ENCODE measurements at places on chromosomes 1 and 21. TPM values are rescaled to one million over a fixed set of nuclear protein-coding genes. Genes with fewer than 3 reads are reported as not detected.

- no peaks in the 10 kb centered on the region for H3K27me3 ChIP-seq
- H3K27ac ChIP-seq: peak overlapping the region; percentile 37
Measured at GRCh38 chr1:206503591-206504362, 3.6 kb upstream of the RASSF5 start.

DNA sequence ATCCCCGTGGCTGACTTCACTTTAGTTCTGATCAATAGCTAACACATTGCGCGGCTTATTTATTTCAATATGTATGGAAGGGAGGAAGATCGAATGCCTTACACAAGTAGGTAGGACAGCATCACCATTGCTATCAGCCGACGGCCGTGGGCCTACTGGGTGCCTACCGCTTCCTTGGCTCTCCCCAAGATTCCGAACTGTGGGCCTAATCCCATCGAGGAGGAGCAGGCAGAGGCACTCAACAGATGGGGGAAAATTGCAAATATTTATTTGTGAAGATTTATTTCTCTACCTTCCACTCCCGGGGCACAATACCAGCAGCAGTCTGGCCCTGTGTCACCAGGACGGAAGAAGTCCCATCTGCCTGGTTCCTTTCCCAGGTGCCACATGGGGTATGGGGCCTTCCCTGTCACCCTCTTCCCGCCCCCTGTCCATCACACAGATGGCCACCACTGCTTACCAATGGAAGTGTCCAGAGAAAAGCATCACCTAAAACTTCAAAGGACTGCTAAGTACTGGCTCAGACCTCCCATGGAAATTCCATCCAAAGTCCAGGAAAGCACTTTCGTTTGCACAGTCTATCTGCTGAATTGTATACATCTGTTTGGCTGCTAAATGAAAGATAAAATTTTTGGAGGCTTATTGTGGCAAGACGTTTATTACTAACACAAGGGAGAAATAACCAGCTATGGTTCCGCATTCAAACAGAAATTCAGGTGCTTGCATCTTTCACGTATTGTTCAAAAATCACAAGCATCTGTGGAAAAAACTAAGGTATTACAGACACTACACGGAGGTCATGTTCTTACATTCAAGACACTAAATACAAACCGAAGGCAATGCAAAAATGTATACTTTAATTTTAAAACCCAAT is 11.8 kb downstream of the AGT start:
- H3K4me3 ChIP-seq: no peak overlapping the region
- H3K36me3 ChIP-seq: no peaks in the 10 kb centered on the region
- no peaks in the 10 kb centered on the region for H3K27me3 ChIP-seq
- DNase-seq: no peak
- no peak overlapping the region for H3K27ac ChIP-seq

GRCh38 chr1:58714544-58714943 is 14.7 kb upstream of the MYSM1 start:
- H3K4me1 ChIP-seq: no peaks in the 10 kb centered on the region
- H3K27ac ChIP-seq: no peak overlapping the region
- DNase-seq: no peak
- H3K27me3 ChIP-seq: no peaks in the 10 kb centered on the region
- no peak overlapping the region for H3K4me3 ChIP-seq

DNA sequence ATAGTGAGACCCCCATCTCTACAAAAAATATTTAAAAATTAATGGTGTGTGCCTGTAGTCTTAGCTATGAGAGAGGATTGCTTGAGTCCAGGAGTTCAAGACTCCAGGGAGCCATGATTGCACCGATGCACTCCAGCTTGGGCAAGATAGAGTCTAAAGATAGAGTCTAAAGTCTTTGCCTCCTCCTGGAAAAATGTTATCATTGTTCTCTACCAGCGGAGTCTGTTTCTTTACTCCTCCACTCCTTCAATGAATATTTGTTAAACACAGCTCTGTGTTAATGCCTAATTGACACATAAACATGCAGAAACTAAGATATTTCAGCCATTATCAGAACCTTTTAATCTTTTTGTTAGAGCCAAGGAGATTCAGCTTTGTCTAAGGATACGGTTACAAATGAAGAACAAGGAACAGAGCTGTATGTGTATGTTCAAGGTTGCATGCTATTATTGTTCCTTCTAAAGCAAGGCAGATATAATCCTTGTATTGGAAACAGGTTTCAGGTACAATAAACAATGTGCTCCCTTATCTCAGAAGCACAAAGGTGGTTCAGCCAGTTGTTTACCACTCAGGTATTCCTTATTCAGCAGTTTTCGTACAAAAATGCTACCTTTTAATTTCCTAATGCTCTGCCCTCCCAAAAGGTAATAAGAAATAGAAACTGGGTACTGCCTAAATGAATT is 15.4 kb downstream of the OVAAL start:
- no peak for DNase-seq
- no peaks in the 10 kb centered on the region for H3K4me1 ChIP-seq
- no peaks in the 10 kb centered on the region for H3K27me3 ChIP-seq
- no peaks in the 10 kb centered on the region for H3K36me3 ChIP-seq
- H3K27ac ChIP-seq: no peak overlapping the region

DNA sequence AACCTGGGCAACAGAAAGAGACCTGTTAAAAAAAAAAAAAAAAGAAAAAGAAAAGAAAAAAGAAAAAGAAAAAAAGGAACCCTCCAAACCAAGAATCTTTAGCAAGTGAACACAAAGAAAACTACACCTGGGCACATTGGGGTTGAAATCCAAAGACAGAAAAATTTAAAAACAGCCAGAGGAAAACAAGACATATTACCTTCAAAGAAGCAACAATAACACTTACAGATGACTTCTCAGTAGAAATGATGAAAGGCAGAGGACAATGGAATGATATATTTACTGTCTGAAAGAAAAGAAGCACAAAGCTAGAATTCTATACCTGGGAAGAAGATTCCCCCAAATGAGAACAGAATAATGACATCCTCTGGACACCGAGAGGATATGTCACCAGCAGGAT is 2.7 kb upstream of the KRTAP10-1 start:
- H3K4me1 ChIP-seq: no peaks in the 10 kb centered on the region
- H3K27ac ChIP-seq: no peak overlapping the region
- H3K27me3 ChIP-seq: no peaks in the 10 kb centered on the region
- DNase-seq: no peak
- no peak overlapping the region for H3K4me3 ChIP-seq

GRCh38 chr1:234381699-234382555 is 8.7 kb downstream of the COA6 start:
- no peaks in the 10 kb centered on the region for H3K4me1 ChIP-seq
- no peak overlapping the region for H3K4me3 ChIP-seq
- H3K36me3 ChIP-seq: peaks cover 35% of the 10 kb centered on the region
- no peak for DNase-seq
- H3K27me3 ChIP-seq: no peaks in the 10 kb centered on the region
- H3K27ac ChIP-seq: no peak overlapping the region

DNA sequence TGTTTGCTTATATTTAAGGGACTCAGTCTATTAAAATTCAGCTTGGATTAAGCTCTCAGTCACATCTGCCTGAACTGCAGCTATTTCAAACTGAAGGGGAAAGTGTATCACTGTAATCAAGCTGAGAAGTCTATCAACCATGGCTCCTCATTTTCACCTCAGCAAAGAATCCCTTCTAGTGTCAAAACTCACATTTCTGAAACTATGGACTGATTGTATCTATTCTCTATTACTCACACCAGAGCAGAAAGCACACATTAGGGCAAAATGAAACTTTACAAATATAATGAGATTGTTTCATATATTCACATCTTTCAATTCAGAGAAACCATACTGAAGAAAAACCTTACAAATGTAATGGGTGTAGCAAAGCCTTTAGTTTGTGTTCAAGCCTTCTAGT is 14.6 kb upstream of the C1orf146 start:
- H3K4me1 ChIP-seq: no peaks in the 10 kb centered on the region
- no peak overlapping the region for H3K27ac ChIP-seq
- no peak overlapping the region for H3K4me3 ChIP-seq

GRCh38 chr21:35649186-35649585 is 411.1 kb downstream of the SETD4 start:
- no peaks in the 10 kb centered on the region for H3K27me3 ChIP-seq
- peaks cover 13% of the 10 kb centered on the region for H3K4me1 ChIP-seq
- H3K36me3 ChIP-seq: no peaks in the 10 kb centered on the region

DNA sequence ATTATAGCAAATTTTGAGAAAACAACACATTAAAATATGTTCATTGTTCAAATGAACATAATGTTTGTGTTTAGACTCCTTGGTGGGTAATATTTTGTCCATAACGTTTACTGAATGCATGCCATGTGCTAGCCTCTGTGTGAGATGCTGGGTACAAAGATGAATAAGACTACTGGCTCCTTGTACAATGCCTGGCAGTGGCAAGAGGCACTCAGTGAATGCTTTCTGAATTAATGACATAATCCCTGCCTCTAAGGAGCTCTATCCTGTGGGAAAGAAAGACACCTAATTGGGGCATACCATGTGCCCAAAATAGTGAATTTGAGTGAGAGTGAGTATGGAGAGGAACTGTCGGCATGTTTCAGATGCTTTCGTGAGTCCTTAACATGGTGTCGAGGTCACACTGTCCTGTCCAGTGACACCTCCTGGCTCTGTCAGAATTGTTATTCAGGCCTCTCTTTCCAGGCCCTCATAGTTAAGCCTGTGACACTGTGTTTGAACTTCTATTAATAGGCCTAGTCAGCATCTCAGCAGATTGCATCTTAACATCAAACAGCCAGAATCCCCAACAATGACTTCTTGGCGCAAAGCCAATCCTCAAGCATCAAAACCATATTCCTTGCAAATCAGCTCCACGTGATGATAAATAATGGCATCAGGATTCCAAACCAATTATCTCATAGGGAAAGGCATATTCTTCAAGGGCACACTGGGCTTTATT is 32.8 kb upstream of the S1PR1 start:
- no peaks in the 10 kb centered on the region for H3K4me1 ChIP-seq
- H3K4me3 ChIP-seq: no peak overlapping the region
- no peak for DNase-seq
- no peaks in the 10 kb centered on the region for H3K27me3 ChIP-seq
- no peaks in the 10 kb centered on the region for H3K36me3 ChIP-seq
- no peak overlapping the region for H3K27ac ChIP-seq

- DNase-seq: peak; percentile 49
- no peaks in the 10 kb centered on the region for H3K4me1 ChIP-seq
- H3K36me3 ChIP-seq: no peaks in the 10 kb centered on the region
Measured at GRCh38 chr1:29650476-29650875, 414.2 kb downstream of the PTPRU start.

DNA sequence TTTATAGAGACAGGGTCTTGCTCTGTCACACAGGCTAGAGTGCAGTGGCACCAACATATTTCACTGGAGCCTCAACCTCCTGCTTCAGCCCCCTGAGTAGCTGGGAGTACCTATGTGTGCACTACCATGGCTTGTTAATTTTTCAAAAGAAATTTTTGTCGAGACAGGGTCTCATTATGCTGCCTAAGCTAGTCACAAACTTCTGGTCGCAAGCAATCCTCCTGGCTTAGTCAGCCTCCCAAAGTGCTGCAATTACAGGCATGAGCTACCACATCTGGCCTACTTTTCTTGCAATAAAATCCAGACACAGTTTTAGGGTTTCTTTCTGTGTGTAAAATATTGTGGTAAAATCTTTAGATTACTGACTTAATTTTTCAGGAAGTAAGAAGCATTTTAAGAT is 27.9 kb upstream of the NTPCR start:
- no peak overlapping the region for H3K4me3 ChIP-seq
- no peaks in the 10 kb centered on the region for H3K27me3 ChIP-seq
- H3K27ac ChIP-seq: no peak overlapping the region
- H3K36me3 ChIP-seq: no peaks in the 10 kb centered on the region
- H3K4me1 ChIP-seq: no peaks in the 10 kb centered on the region

DNA sequence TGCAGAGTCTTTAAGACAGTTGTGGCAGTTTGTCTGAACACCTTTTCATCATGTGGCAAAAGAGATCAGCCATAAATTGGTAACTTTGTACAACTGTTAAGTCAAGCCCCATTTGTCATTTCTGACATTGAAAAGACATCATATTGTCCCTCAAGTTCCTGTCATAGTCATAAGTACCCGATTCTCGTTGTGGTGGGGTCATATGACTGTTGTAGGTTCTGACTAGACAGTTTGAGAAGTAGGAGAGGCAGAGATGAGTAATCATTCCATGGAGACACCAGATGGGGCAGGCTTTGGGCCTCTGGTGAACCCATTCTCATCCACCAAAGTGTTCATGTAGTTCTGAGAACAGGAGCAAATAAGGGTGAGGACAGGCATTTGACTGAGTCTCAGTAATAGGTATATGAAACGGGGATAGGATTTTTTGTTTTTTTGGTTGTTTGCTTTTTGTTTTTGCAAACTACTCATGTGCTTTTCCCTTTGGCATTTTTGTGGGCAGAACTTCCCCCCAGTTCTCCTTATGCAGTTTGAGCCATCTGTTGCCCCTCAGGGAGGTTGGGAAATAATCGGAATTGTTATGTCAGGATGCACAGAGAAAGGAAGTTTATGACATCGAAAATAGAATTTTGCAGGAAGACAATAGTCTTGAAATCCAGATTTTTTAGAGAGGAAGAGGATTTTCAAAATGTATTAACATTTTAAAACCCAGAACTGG is 86.9 kb upstream of the KCNE2 start:
- peak; percentile 2 for DNase-seq
- H3K27me3 ChIP-seq: no peaks in the 10 kb centered on the region
- no peaks in the 10 kb centered on the region for H3K36me3 ChIP-seq
- H3K4me1 ChIP-seq: peaks cover 13% of the 10 kb centered on the region
- no peak overlapping the region for H3K27ac ChIP-seq

DNA sequence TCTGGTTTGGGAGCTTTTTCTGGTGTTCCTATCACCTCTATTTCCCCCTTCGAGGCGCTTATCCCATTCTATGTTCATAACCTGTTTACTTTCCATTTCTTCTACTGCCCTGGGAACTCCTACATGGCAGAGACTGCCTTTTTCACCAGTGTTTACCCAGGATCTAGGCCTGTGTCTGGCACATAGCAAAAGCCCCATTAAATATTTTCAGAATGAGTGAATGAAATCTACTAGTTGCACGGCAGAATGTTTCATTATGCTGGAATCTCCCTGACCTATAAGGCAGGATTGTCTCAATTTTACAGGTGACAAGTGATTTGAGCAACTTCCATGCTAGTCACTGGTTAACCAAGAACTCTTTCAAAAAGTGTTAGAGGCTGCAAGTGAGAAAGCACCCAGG is 70.1 kb downstream of the PGM1 start:
- DNase-seq: no peak
- H3K27ac ChIP-seq: no peak overlapping the region
- H3K4me1 ChIP-seq: peaks cover 20% of the 10 kb centered on the region
- no peaks in the 10 kb centered on the region for H3K27me3 ChIP-seq
- no peak overlapping the region for H3K4me3 ChIP-seq

C1orf210 gene
- 2.2 TPM for total RNA-seq

MAP1LC3C gene
- 1.2 TPM for total RNA-seq

LINGO4 gene
- total RNA-seq: 0.98 TPM

PROK1 gene
- 7.4 TPM for total RNA-seq

TTC39A gene
- total RNA-seq: 11.5 TPM

MYBPH gene
- total RNA-seq: not detected

C4BPB gene
- not detected for total RNA-seq

NAV1 gene
- total RNA-seq: 45.9 TPM

CCNL2 gene
- total RNA-seq: 319 TPM

All from vagina (tissue), 2 donors.